AML-193 (cell line): ENCODE measurements at places on chromosomes 3 and 15.
A peak's percentile ranks its signal among the peaks of the same experiment; 100 is the strongest.

DNA sequence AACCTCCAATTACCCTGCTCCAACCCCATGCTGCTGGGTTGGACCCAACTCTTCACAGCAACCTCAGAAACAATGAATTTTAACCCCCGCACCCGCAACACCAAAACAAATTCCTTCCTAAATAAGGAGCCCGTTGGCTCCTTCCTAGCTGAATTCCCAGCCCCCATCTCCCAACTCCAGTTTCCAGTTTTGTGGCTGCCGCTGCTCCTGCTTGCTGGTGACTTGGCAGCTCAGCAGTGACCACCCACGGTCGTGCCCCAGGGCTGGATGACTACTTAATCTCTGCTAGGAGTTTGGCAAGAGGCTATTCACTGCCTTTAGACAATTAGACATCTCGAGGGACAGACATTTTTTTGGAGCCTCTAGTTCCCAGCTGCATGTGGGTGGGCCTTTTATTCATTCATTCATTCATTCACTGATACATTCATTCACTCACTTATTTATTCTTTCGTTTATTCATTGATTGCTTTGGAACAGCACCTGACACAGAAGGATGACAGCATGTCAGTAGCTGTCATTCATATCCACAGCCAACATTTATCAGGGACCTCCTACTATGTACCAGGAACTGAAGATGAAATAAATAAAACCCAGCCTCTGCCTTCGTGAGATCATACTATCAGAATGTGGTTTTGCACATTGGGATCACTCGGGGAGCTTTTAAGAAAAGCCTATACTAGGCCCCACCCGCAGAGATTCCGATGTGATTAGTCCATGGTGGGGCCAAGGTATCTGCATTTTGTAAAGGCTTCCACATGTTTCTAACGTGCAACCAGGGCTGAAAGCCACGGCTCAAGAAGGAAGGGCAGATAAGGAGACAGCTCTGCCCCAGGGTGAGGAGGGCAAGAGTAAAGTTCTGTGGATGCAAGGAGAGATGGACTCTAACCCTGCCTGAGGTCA is 256.5 kb downstream of the SHQ1 start:
- no peak for DNase-seq

GRCh38 chr3:105323274-105323599 is 43.5 kb upstream of the ALCAM start:
- no peak for DNase-seq

GRCh38 chr15:76939715-76940114 is 8.2 kb downstream of the RCN2 start:
- DNase-seq, result peak; percentile 24

- no peak for DNase-seq
Measured at GRCh38 chr3:194056731-194057415, 79.1 kb upstream of the HES1 start.

GRCh38 chr3:67620869-67621268 is 33.5 kb downstream of the SUCLG2 start:
- no peak for DNase-seq

GRCh38 chr3:172647823-172648222 is 63.0 kb downstream of the NCEH1 start:
- no peak for DNase-seq

DNA sequence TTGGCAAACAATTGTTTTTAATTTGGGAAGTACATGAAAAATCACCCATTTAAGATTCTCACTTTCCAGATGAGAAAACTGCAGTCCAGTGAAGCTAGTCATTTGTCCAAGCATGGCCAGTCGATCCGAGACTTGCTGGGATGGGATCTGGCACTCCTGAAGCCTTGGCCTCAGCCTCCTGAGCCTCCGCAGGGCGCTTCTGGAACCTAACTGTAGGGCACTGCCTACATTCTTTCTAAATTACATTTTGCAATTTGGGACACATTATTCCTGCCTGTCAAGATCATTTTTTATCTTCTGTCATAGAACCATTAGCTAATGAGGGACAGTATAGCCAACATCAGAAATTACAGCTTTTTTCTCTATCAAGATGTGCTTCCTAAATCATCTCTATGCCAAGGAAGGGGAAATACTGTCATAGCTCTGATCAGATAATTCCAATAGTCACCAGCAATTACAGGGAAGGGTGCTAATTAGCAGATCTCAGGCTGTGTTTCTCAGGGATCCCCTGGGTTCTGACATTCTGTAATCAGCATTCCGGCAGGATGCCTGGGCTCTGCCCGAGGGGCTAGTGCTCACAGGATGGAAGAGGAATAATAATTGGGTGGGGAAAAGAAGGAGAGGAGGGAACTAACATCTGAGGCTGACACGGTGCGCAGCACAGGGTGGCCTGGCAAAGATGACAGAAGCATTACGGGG is 28.3 kb downstream of the ANAPC13 start:
- DNase-seq, result no peak

- no peak for DNase-seq
Measured at GRCh38 chr3:18425641-18426257, 610 bp upstream of the SATB1 start.
